ENCODE measurements at places on chromosomes 2 and 18.

- no peak for DNase-seq
Measured at GRCh38 chr18:45413180-45413836, 202.0 kb upstream of the SLC14A2 start.

GRCh38 chr2:231315896-231316295, 79.6 kb upstream of the B3GNT7 start:
- DNase-seq = no peak

GRCh38 chr2:9799729-9800632, 43.3 kb upstream of the TAF1B start:
- DNase-seq = peak; percentile 81

GRCh38 chr18:9683418-9684396, 24.4 kb upstream of the RAB31 start:
- DNase-seq = peak; percentile 60

- DNase-seq = peak; percentile 65
Measured at GRCh38 chr18:44679914-44680272, 795 bp upstream of the SETBP1 start.

- DNase-seq = peak; percentile 91
Measured at GRCh38 chr2:65420712-65421431, 11.5 kb downstream of the SPRED2 start.

- DNase-seq = no peak
Measured at GRCh38 chr2:60353863-60354262, 199.6 kb downstream of the BCL11A start.

GRCh38 chr2:18074476-18074875, 196.0 kb downstream of the KCNS3 start:
- no peak for DNase-seq

DNA sequence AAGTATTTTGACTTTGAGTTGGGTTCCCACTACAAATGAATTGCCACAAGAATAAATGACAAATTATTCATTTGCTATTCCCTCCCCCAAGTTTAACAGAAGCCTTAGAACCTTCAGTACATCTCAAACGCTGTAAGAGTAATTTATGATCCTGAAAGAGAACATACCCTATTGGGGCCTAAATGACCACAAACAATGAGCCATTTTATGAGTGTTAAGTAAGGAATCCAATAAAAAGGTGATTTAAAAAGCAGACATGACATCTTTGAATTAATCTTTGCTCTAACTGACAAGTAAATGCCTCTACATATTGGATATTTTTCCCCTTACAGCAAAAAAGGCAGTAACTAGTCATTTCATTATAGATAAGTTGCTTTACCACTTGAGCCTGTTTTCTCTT, 136.9 kb downstream of the NRXN1 start:
- no peak for DNase-seq

DNA sequence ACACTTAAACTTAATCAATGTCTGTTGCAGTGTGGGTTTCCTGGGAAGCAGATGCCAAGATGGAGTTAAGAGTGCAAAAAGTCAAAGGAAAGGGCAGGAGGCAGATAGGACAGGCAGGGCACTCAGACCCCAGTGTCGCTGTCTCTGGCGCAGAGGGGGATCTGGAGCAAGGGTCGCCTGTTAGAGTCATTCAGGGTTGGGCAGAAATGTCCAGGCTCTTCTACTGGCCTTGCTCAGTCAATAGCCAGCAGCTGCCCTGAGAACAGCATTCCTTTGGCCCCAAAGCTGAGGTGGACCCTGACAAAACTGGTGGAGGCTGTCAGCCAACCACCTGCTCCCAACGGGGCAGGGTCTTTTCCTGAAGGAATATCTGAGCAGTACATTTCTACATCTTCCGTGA, 97.1 kb upstream of the SLC66A3 start:
- no peak for DNase-seq

DNA sequence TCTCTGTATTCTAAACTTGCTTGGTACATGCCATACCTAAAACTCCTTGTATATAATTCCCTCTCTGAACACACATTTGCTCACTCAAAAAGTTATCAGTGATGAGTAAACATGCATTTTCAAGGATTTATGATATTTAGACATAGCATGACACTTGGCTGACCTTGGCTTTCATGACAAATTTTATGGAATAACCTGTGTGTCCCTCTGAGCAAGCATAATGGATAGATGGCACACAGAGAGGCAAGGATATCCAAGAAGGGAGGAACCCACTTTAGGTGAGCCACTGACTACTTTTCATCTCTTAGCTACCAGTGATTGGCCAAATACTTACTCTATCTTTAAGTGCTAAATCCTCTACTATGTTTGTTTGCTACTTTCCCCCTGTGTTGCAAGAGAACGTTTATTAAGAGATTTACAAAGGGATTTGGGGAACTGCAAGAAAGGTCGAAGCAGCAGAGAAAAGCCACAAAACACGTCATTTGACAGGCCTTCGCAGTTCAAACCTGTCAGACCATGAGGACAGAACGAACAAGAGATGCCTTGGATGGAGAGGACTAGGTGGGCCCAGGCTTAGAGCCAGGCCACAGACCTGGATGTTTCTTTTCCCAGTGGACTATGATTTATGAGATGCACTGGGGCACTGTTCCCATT, 379.9 kb downstream of the NBAS start:
- DNase-seq = no peak

DNA sequence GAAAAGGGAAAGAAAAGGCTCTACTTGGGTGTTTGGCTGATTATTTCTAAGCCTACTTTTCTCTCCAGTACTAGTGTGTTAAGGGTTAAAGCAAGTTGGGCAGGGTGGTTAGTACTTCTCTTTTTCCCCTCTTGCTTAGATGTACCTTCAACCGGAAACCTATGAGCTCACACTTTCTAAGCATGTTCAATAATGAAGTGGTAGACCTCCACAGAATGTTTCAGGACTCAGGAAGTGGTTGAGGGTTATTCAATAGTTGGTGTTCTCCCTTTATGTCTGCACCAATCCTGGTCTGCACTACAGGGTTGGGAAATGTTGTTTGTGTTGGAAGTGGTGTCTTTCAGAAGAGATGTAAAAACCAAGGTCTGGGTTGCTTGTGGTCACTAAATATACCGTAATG, 137.1 kb downstream of the ZEB2 start:
- DNase-seq = peak; percentile 32

DNA sequence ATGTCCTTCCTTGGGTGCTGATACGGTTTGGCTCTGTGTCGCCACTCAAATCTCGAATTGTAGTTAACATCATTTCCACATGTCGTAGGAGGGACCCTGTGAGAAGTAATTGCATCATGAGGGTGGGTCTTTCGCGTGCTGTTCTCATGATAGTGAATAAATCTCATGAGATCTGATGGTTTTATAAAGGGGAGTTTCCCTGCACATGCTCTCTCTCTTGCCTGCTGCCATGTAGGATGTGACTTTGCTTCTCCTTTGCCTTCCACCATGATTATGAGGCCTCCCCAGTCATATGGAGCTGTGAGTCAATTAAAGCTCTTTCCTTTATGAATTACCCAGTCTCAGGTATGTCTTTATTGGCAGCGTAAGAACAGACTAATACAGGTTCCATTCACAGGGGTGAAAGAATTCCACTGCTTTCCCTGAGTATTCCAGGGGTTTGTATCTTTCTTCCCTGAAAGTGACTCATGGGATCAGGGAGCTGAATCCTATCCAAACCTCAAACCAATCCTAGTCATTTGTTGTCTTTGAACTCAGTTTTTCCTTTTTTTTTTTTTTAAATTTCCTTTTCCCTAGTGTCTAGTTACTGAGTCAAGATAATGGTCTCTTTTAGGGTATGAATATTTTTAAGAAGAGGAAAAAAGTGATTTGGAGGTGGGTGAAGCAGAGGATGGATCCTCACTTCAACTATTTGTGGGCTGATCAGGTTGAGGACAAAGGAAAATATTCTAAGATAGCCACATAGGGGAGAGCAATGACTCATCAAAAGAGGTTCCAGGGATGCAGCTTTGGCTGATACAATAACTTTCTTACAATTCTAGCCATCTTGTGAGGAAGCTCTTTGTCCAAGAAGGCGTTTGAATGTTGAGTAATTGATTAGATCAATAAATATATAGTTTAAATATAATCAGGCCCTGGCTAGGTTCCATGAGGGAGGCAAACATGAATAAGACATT, 19.5 kb upstream of the KCNE4 start:
- DNase-seq = peak; percentile 74

DNA sequence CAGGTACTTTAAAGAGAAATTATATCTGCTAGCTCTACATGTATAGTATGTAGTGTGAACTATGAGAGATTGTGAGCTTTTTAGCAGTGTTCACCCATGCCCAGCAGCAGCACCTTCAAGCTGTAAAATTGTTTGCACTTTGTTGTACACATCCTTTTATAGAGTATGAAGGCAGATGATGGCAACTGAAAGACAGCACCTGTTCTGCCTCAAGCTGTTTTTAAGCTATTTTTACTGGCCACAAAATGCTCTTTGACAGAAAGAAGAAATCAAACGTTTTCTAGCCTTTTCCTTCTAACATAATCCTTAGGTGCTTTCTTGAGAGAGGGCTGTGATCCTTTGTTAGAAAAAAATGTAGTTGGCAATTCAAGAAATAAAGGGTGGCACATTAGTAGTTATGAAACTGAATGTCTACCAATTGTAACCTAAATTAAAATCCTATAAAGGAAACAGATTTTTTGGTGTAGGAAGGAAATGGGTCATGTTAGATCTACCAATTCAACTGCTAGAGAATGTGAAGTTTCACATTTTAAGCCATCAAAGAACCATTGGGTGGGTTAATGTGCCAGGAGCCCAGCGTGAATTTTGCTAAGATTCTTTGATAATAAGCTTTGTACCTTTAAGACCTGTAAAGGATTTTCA, 59.5 kb downstream of the R3HDM1 start:
- no peak for DNase-seq

DNA sequence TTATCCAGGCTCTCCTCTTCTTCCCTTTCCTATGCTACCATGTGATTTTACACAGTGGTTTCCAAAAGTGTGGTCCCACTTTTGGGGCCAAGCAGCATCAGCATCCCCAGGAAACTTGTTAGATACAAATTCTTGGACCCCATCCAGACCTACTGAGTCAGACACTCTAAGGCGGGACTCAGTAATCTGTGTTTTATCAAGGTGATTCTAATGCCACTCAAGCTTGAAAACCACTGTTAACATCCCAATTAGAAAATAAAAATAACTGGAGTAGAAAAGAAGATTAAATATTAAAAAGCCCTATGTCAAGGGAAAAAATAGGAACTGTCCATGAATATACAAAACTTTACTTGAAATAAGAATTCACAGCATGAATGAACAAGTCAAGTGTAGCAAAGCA, 10.8 kb downstream of the DSG2 start:
- peak; percentile 72 for DNase-seq

- DNase-seq = peak; percentile 46
Measured at GRCh38 chr2:232563580-232563979, 13.1 kb downstream of the EIF4E2 start.

GRCh38 chr2:10283106-10284062, 19.3 kb upstream of the HPCAL1 start:
- DNase-seq = peak; percentile 81

- DNase-seq = no peak
Measured at GRCh38 chr18:48690494-48690893, 151.7 kb downstream of the CTIF start.

DNA sequence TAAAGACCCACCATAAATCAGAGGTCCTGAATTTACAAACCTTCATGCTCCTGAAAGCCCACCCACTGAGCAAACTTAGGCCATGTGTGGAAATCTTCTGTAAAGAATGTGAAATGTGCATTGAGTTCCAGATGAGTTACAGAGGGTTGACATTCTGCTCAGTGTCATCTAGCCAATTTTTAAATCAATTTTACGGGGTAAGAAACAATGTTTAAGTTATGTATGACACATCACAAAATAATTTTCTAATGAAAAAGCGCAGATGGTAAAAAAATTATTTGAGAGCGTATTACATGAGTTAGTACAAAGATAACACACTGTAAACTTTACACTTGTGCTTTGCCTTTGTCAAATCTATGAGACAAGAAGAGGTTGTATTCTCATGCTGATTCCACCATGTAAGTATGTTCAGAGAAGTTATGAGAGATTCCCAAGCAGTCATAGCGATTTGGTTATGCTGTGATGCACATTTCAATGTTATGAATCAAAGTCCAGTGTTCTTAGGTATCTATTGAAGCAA, 446.3 kb downstream of the ADCYAP1 start:
- DNase-seq = no peak

DNA sequence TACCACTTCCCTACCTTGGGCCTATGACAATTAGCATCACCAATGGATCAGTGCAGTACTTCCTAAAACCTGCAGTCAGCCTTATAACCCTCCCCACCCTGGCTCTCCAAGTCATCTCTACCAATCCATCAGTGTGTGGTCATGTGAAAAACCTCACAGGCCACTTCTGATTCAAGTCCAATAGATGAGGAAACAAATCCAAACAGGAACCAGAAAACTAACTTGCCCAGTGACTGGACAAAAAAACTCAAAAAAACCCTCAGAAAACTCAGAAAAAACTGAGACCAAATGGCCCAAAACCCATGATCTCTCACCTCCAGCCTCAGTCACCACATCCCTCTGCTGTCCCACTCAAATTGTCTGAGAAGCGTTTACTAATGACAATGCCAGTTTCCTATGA, 43.3 kb downstream of the TGFA start:
- DNase-seq = peak; percentile 66

GRCh38 chr2:172172513-172173173, 69.9 kb upstream of the DLX2 start:
- peak; percentile 76 for DNase-seq

GRCh38 chr2:14524041-14524802, 108.3 kb upstream of the LRATD1 start:
- peak; percentile 89 for DNase-seq

- peak; percentile 11 for DNase-seq
Measured at GRCh38 chr2:155368934-155369333, 670.4 kb downstream of the KCNJ3 start.

- DNase-seq = no peak
Measured at GRCh38 chr2:60992985-60993392, 24.5 kb upstream of the PEX13 start.

- no peak for DNase-seq
Measured at GRCh38 chr2:213281156-213281555, 3.1 kb upstream of the SPAG16 start.

- no peak for DNase-seq
Measured at GRCh38 chr18:78891185-78891762, 88.3 kb upstream of the SALL3 start.
